ENCODE measurements at places on chromosomes 3 and 15.

DNA sequence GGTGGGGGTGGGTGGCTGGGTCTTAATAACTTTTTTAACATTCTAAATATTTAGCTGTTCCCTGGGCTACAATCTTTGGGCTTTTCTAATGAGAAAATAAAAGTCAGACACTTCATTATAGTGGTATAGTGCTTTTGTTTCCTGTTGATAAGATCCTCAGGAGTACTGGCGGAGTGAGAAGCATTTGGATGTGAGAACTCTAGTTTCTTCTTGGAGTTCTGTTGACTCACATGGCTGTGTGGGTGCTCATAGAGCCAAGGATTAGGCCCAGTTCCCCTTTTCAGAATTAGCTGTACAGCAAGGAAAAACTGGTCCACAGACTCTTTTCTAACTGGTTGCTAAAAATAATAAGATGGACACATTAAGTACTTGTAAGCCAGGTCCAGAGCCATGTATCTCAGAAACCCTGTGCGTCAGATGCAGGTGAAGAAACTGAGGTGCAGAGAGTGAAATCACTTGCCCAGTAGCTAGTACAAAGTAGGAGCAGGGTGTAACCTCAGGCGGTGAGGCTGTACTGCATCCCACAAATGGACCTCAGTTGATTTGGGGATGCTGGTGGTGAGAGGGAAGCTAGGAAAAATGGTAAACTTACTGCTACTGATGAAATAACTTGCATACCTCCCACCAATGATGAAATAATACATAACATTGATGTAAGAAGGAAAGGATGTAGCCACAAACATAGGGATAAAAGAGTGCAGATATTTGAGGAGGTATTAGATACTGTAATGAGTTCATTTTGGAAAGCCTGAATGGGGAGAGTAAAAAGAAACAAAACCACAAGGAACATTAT lies 2.3 kb downstream of the ITPR1 start:
- DNase-seq = no peak

DNA sequence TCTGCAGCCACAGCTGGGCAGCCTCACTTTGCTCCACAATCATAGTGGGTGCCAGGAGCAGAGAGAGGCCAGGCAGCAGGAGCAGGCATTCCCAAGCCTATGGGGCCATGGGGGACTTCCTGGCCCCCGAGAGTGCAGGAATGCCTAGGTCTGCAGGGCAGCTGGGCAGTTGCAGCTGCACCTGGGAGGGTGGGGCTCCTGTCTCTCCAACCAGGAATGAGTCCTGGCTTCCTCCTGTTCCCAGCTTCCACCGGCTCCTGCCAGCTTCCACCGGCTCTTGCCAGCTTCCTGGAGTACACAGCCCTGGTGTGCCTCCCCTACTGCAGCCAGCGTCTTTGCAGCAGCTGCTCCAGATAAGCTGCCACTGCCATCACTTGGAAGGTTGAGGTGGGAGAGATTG lies 86.3 kb upstream of the CDV3 start:
- no peak for DNase-seq

GRCh38 chr3:50167841-50168209 lies 12.7 kb downstream of the SEMA3F start:
- DNase-seq = no peak

GRCh38 chr3:141181196-141181595 lies 50.4 kb upstream of the PXYLP1 start:
- no peak for DNase-seq

DNA sequence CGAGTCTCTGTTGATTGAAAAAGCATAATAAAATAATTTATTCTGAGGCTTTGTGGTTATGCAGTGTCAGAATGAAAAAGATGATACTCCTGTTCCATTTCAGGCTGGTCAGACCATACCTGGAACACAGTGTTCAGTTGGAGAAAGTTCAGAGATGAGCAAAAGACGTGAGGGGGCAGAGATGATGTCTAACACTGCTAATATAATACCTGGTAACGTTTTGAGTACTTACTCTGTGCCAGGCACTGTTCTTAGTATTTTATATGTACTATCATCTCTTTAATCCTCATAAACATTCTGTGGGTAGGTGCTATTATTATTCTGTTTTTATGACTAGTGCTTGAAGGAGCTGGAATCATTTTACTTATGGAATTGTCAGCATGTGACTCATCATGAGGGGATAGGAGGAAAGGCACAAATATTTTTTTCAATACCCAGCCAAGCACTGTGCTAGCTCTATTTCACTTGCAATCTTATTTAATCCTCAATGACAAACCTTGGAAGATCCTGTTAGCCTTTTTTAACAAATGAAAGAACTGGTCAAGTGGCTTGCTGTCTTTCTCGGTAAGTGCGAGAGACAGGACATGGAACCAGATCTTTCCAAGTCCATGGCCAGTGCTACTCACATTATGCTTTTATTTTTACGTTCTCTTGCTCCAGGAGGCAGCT lies 31.8 kb downstream of the IQGAP1 start:
- no peak for DNase-seq

DNA sequence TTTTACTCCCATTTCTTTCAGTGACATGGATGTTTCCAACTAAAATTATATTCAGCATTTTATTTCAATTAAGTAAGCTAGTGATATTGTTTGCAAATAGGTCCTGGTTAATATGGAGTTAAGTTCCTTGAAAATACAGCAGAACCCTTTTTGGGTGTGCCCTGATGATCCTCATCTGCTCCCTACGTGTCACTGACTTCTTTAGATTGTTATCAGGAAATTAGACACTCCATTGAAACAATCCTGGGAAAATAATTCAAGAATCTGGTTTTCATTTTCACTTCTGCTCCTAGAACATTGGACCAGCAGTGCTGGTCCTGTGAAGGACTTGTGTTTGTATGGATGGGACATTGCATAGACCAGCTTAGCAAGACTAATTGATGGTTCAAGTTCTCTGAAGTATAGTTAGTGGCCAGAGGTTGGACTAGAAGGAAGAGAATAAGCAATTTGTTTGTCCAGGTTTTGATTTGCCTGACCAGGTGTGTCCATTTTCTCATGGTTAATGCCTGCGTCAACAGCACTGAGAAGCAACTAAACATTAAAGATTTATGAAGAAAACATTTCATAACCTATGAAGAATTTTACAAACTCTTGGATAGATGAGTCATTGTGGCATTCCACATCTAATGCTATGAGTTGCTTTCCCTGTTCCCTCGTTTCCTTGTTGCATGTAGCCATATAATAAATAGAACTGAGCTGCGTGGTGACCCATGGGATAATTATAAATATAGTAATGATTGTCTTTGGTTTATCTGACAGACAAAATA lies 95.8 kb downstream of the ZPLD1 start:
- no peak for DNase-seq

Measured in femur (tissue), 1 donor.